ENCODE measurements at places on chromosomes 4 and X. TPM values are rescaled to one million over a fixed set of nuclear protein-coding genes. Genes with fewer than 3 reads are reported as not detected.

Gene GCNA
- 0.52 TPM for total RNA-seq

DNA sequence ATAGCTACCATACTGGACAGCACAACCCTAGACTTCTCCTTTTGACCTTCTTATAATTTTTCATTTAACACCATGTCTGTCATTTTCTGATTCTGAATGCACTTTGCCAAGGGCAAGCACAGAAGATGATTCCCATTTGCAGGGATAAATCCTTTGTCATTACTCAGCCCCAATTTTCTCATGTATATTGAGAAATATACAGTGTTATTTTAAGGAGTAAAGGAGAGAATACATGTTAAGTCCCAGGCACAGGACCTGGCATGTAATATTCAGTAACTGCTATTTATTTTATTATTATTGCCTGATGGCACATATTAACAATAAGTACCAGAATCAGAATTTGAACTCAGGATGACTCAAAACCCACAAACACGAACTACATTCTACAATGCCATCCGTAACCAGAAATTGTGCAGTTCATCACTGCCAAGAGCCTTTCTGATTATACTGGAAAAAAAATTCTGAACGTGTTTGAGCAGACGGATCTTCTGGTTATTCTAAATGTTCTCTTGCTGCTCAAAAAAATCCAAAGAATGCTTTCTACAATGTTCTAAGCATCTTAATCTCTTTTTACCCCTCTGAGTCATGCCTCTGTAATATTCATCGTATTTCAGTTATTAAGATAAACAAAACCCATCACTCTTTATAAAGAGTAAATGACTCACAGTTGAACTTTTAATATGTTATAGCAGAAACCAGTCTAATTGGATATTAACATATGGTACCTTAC is 170.0 kb downstream of the MID1 start:
- no peak for DNase-seq

- no peak for DNase-seq
Measured at GRCh38 chr4:184019076-184019475, 114.0 kb downstream of the STOX2 start.

DNA sequence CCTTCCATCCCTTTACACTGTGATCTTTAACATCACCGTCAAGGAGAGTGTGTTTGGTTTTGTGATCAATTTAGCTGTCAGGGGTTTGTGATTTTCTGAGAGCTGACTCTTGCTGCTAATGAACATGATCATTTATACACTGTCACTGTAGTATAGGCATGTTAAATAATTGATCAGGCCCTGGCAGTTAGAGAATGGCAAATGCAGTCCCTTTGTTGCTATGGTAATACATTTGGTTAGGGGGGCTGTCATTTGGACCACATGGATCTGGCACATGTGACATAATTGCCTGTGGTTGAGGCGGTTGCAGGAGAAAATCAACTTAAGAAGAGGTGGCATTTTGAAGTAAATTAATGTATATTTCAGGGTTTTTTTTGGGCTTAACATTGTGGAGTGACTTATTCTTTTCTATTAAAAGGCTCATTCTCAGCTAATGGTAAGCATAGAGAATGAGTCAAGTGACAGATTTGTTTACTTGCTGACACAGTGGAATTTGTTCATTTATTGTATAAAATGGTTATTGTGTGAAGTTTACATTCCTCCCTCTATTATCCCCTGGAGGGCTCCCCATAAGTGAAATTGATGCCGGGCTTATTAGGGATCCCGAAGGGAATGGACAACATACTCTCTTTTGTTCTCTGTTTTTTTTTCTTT is 114.0 kb downstream of the FHIP1A start:
- no peak for DNase-seq

DNA sequence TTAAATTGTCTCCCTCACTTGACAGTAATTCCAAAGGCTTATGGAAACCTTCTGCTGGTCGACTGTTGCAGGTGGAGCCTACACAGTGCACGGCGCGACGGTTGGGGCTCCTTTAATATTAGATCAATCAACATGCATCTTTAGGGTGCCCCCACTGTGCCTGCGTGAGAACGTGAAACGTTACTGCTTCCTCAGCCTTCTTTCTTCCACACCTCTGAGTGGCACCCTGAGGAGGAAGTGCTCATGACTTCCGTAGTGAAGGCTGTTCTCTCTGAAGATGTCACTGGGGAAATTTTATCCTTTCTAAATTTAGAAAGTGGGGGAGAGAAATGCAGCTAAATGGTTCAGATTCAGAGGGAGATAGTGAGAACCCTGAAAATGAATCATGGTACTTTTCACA is 184.0 kb upstream of the ZFP42 start:
- no peak for DNase-seq

DNA sequence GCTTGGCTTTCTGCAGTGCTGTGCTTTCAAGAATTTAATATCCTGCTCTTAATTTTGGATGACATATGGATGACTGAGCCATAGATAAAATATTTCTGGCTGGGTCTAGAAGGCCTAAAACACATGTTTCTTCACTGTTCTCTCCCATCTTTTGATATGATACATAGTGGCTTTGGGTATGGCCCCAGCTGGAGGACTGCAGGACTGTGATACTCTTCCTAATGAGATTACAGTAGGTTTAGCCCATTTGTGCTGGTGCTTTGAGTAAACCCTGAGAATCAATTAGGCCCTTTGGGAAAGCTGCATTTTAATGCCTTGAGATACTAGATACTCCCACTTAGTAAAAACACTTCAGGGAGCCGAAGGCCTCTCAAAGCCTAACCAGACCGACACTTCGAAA is 38.0 kb downstream of the KIT start:
- DNase-seq = no peak

Gene MAGEA12
- not detected for total RNA-seq

Gene DCLK2
- total RNA-seq = 5.2 TPM

GRCh38 chrX:151393514-151393913 is 3.5 kb upstream of the VMA21 start:
- DNase-seq = no peak

Gene CNGA1
- total RNA-seq = 2.8 TPM

DNA sequence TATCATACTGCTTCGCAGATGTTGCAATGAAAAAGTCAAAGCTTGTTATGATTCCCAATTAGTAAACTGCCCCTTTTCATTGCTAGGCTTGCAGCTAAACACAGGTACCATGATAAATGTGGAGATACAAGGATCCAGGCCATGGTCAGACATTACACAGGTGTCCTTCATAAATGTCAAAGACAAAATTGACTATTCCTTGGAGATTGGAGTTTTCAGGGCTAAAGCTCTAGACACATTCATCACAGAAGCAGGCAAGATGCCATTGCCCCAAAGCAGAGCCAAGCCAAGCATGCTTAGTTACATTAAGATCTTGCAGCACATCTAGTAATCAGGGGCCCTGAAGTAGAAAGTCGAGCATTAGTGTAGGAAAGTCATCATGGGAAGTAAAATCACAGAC is 111.3 kb upstream of the INTU start:
- DNase-seq = no peak

Gene EDNRA
- total RNA-seq = 3.9 TPM

Gene MAGEB17
- not detected for total RNA-seq

DNA sequence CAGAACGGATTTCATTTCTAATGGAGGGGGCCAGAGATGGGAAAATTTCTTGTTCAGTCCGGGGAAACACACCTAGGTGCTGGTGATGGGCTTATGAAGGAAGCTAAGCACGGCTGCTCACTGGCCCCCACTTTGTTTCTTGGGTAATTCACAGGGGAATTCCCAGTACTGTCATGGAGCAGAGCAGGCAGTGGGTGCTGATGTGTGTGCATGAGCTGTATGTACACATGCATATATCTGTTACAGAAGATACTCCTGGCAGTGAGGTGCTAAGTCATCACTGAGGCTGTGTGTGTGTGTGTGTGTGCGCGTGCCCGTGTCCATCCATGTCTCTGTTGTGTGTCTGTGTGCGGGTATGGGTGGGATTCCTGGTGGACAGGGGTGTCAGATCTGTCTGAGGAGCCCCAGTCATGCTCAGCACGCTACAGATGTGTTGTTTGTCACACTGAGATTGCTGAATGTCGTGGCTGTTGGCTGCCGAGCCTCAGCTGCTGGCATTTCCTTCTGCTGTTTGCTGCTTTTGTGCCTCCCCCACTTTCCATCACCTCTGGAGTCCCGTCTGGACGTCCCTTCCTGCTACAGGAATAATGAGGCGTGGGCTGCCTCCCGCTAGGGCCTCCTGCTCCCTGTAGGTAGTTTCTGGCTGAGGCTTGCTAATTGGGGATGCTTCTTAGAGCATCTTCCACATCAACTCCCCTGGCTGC is 53.3 kb downstream of the JADE1 start:
- no peak for DNase-seq

GRCh38 chr4:7649741-7650531 is 215.2 kb upstream of the PSAPL1 start:
- no peak for DNase-seq

All from epithelial cell of proximal tubule (primary cell).